Fibroblast of the aortic adventitia (primary cell): ENCODE measurements at places on chromosomes 12 and 14. TPM values are rescaled to one million over a fixed set of nuclear protein-coding genes. Genes with fewer than 3 reads are reported as not detected.

PLEK2 gene
- total RNA-seq = 1.8 and 2.8 TPM in 2 replicates

CMA1 gene
- not detected in 2 replicates for total RNA-seq

VSX2 gene
- not detected in 2 replicates for total RNA-seq

PLEKHG7 gene
- total RNA-seq = not detected in 2 replicates
